Stimulated activated CD8-positive, alpha-beta memory T cell treated with anti-CD3 and anti-CD28 coated beads, Interleukin-7, amount 100 ng/mL, for 4 hours (primary cell): ENCODE measurements at places on chromosomes 1 and 21.
A peak's percentile ranks its signal among the peaks of the same experiment; 100 is the strongest.

GRCh38 chr1:8111560-8111959 is 85.5 kb upstream of the ERRFI1 start:
- no peak for DNase-seq

DNA sequence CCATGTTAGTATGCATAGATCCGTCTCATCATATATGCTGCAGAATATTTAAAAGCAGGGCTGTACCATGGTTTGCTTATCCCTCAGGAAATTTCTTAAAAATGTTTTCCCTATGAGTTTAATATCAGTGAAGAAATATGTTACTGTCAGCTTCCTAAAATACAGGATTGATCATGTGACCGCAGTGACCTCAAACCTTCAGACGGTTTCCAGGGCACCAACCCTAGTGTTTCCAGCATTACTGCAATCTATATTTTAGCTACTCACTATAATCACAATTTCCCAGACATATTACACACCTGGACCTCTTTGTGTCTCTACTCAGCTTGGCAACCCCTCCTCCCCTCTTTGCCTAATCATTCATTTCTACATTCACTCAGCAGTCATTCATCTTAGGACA is 7.7 kb upstream of the SDHB start:
- DNase-seq, result no peak

- no peak for DNase-seq
These were observed 11.7 kb downstream of the PKN2 start for GRCh38 chr1:88695781-88696180.

- no peak for DNase-seq
These were observed 8.6 kb upstream of the RAB29 start for GRCh38 chr1:205783904-205784303.

GRCh38 chr1:169877800-169878491 is 15.8 kb downstream of the SCYL3 start:
- no peak for DNase-seq

DNA sequence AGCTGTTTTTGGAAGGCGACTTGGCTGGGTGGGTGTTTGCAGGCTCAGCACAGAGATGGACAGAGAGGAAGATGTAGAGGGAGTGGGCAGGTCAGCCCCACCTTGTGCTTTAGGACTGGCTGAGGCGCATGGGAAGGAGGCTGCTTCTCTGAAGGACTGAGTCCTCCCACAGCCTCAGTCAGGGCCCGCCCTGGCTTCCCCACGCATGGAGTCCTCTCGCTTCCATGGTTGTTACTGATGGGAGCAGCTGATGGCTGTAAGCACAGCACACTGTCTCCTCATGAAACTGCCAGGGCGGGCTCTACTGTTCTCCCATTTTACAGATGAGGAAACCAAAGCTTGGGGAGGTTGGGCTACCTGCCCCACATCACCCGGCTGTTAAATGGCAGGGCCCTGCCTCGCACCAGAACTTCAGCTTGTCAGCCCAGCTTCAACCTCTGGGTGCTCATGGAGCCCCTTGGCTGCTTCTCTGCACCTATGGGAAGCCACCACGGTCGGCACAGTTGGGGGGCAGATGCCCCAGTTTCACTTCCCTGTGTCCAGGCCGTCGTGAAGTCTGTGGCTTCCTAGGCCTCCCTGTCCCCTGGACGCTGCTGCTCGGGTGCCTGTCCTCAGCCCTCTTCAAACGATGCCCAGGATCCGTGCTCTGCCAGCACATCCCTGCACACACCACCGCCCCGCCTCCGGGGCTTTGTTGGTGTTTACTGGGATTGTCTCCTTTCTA is 2.4 kb downstream of the TMEM201 start:
- DNase-seq, result no peak

GRCh38 chr1:151457911-151458801 is 1.1 kb downstream of the POGZ start:
- peak; percentile 74 for DNase-seq

DNA sequence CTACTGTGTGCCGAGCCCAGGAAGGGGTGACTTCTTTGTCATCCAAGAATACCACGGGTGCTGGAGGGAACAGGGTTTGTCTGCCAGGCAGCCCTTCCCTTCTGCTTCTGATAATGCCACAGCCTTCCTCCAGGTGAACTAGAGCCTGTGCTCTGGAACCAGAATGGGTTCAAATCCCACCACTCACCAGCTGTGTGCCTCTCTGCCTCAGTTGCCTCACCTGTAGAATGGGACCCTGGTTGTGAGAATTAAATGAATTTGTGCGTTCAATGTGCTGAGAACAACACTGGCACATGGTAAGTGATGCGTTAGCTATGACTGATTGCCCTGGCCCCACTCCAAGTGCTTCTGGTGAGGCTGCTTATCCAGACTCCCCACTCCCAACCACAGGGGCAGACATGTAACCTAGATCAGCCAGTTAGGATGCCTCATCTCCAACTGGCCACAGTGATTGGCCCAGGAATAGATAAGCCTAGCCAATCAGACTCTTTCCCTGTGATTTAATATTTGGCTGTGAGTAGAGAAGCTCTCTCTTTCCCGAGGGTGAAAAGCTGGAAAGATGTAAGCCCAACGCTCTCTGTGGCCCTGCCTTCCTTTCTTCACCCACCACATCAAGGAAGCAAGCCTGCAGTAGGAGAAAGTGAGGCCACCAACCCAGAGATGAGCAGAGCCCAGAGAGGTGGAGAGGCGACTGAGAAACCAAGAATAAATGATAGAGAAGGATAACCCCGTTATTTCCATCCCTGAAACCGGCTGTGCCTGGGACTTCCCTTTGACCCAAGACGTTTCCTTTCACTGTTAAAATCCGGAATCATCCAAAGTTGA is 20.8 kb upstream of the LAPTM5 start:
- no peak for DNase-seq

DNA sequence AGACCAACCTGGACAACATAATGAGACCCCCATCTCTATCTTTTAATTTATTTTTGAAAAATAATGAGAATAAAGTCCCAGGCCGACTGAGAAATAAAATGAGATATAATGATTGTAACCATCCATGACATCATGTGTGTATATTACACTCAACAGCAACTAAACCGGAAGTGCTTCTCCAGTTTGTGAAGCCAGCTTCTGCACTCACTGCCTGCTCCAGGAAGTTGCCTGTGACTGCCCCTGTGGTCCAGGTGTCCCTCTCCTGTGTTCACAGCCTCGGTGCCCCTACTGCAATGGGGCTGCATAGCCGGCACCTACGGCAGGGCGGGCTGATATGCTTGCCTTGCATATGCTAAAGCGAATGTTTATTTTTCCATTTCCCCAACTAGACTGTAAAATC is 68.3 kb downstream of the SSBP3 start:
- no peak for DNase-seq

GRCh38 chr1:192485692-192486436 is 89.7 kb upstream of the RGS1 start:
- no peak for DNase-seq

DNA sequence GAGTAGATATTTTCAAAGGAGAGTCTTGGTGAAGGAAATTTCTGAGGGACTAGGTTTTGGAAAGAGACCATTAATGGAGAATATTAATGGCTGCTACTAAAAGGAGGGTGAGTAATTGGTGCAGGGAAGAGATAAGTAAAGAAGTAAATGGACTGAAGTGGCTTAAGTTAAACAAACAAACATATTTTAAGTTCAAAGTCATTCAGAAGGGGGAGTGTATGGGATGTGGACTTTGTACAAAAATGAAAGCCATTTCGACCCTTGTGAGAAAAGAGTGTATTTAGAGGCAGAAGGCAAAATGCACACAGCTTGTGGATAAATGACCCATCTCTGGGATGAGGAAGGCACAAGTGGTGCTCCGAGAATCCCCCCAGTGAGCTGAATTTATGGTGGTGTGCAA is 171.7 kb downstream of the BACH1 start:
- DNase-seq, result no peak

- DNase-seq, result no peak
These were observed 3.3 kb upstream of the PLA2G2C start for GRCh38 chr1:20189664-20190063.

- DNase-seq, result no peak
These were observed 30.3 kb downstream of the YARS1 start for GRCh38 chr1:32786856-32787255.
